ENCODE measurements at places on chromosomes 11 and 22.

DNA sequence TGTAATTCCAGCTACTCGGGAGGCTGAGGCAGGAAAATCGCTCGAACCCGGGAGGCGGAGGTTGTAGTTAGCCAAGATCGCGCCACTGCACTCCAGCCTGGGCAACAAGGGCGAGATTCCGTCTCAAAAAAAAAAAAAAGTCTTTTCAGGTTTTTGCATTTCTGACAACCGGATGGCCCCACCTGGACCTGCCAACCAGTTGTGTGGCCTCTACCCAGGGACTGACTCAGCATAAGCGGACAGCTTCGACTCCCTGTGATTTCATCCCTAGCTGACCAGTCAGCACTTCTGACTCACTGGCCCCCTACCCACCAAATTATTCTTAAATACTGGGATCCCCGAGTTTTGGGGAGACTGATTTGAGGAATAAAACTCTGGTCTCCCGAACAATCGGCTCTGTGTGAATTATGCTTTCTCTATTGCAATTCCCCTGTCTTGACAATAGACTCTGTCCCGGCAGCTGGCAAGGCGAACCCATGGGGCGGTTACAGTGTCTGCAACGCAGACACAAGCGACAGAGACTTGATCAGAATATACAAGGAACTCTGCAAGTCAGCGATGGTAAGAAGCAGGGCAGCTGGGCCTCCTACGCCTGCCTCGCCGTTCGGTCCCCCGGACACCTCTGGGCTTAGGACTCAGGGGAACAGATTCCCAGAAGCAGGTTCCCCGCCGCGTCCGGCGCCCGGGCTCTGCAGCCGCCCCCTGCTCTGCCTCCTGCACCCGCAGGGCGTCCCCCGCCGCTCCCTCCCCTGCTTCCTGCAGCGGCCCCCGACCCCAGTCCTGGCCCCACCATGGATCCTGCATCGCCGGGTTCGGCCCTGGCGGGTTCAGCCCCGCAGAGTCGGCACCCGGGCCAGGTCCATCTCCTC, 741 bp upstream of the TALDO1 start:
- peak; percentile 45 for DNase-seq

GRCh38 chr22:46410291-46410808, 74.8 kb downstream of the TRMU start:
- no peak for DNase-seq

- DNase-seq: peak; percentile 82
Measured at GRCh38 chr22:40620464-40621046, 16.0 kb downstream of the MRTFA start.

GRCh38 chr11:88515002-88515401, 177.5 kb upstream of the CTSC start:
- peak; percentile 3 for DNase-seq

- no peak for DNase-seq
Measured at GRCh38 chr11:116856423-116856822, 19.0 kb upstream of the APOA1 start.

DNA sequence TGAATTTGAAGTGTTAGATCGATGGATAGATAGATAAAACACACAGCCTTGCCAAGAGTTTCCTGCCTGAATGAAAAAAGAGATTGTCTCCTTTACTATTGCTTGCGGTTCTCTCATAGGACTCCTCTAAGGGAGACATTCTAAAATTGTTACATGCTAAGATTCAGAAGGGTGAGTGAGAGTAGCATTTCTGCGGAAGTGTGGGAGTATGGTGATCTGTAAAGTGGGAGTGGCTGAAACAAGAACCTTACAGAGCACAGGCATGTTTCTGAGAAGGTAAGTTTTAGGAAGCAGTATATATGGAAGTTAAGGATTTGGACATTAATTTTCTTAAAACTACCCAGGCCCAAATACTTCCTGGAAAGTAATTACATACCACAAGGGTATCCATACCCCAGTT, 139.6 kb downstream of the TRIM44 start:
- DNase-seq: no peak

GRCh38 chr11:116439361-116439677, 333.5 kb downstream of the BUD13 start:
- no peak for DNase-seq

GRCh38 chr11:106457727-106458126, 380.3 kb downstream of the AASDHPPT start:
- DNase-seq: peak; percentile 70

DNA sequence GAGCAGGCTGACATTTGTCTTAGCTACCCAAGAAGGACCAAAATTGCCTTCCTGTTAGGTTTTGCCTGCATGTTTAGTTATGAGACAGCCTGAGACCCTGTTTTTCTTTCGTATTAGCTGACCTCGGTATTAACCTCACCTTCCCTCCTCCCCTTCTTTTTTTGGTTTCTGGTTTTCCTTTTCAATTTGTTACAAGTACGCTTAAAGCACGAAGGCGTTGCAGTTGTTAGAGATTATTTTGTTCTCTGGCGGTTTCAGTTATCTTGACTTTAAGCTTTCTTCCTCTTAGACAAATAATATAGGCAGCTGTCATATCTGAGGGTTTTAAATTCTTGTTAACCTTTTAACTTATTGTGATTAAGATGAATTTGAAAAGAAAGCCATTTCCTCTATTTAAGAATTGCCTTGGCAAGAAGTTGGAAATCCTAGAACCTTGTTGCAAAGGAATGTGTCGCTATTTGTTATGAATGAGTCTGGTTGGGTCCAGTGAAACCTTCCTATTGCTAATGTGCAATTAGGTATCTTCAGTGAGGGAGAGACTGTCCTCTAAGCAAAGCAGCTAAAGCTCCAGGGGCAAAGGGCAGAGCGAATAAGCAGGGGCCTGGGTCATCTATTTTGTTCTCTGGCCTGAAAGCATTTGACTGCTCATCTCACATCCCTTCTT, 45.7 kb downstream of the PACS1 start:
- DNase-seq: no peak

DNA sequence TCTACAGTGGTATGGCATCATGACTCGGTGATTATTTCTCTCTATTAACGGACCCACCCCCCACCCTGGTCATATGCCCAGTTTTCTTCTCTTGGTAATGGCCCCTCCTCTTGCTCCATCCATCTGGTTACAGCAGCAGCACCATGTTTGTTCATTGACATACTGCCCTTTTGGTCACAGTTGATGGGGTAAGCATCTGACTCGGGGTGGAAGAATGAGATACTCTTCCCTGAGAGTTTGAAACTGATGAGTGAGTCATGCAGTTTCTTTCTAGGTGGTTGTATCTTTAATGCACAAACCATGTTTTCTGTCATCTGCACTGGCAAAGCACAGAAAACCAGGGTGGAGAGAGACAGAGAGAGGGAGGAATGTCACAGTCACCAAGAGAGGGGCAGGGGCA, 126.0 kb downstream of the SYN3 start:
- DNase-seq: no peak
